HuH-7 (cell line): ENCODE measurements at places on chromosomes 3 and 15.

DNA sequence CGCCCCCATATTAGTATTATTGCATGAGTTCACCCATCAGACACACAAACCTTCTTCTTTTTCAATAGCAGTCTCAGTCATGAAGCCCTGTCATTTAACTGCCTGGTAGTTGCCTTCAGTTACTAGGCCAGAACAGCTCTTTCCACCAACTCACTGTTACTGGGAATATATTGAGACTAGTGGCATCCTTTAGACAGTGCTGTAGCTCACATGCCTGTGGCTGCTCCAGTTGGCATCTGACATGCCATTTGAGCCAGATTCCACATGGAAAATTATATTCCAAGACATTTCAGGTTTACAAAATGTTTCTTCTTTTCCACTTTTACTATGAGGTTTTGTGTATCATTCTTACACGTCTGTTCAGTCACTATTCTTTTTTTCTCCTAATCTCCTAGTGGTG, 146.1 kb downstream of the GHSR start:
- DNase-seq, result no peak

DNA sequence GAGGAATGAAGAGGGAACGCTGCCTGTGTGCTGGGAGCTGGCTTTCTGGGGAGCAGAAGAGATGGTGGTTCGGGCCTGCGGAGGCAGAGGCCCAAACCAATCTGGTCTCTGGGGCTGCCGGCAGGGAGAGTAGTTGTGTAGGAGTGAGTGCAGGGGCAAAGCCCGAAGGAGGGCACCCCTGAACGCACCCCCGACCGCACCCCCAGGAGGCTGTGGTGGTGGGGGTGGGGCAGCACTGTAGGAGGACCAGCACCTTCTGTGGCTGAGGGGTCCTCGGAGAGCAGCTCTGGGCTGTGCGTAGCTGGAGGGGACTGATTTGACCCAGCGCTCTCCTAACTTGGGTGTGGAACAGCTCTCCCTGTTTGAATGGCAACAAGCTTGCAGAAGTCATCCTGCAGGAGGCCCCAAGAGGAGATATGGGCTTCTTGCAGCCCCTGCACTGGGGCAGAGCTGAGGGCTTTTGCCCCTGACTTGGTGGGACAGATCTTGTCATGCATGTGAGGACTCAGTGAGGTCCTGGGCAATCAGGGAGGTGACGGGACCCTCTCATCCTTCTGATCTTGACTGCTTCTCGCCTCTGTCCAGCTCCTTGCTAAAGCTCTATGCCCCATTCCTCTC, 26.1 kb downstream of the C15orf39 start:
- DNase-seq, result no peak

- DNase-seq, result no peak
These were observed 16.4 kb upstream of the RTP2 start for GRCh38 chr3:187718802-187719201.

- DNase-seq, result no peak
These were observed 161.4 kb upstream of the RARB start for GRCh38 chr3:25266677-25267076.

DNA sequence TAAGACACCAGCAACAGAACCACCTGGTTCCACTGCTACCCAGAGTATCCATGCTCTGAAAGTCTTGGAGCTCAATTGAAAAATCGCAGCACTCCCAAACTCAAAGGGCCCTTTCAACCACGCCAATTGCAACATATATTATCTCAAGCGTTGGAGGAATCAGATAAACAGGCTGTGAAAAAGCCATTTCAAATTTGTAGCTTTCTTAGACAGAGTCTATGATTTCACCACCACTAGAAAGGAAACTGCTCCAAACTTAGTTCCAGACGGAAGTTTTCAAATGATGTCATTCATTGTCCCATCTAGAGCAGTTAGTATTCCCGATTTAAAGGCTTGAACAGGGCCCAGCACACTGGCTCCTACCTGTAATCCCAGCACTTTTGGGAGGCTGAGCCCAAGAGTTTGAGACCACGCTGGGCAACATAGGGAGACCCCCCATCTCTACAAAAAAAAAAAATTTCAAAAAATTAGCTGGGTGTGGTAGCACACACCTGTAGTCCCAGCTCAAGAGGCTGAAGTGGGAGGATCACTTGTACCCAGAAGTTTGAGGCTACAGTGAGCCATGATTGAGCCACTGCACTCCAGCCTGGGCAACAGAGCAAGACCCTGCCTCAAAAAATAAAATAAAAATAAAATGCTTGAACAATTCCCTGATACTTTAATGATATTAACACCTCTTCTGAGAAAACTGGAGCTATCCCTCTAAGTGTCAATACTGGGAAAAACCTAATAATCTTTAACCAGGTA, 16.8 kb downstream of the TNIK start:
- DNase-seq, result no peak

GRCh38 chr3:186152889-186153292, 44.0 kb upstream of the ETV5 start:
- no peak for DNase-seq

DNA sequence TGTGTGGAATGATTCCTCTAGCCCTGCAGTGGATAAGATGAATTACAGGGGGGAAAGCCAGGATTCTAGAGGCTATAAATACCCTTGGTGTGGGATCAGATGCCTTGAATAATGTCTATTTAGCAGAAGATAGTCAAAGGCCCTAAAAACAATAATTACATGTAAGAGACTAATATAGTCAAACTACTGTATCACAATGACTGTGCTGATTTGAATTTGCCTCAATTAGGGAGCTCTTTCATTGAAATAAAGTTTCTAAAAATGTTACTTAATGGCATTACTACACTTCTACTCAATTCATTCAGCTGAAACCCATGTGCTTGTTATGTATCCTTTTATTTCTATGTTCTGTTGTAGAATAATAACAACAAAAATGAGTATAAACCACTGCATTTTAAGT, 915.6 kb downstream of the TUSC7 start:
- DNase-seq, result no peak

DNA sequence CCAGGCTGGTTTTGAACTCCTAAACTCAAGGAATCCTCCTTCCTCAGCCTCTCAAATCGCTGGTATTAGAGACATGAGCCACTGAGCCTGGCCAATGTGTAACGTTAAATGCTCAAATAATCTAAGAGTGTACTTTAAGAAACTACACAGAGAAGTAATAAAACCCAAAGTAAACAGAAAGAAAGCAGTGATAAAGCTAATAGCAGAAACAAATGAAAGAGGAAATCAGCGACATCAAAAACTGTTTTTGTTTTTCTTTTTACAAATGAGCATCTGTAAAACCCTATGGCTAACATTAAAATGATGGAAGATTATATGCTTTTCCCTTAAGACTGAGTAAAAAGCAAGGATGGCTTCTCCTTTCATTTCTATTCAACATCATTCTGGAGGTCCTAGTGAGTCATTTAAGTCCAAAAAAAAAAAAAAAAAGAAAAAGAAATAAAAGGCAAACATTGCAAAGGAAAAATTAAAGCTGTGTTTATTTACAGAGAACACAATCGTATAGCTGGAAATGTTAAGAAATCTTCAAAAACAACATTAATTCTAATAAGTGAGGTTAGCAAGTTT, 36.8 kb upstream of the FNDC3B start:
- DNase-seq, result no peak

DNA sequence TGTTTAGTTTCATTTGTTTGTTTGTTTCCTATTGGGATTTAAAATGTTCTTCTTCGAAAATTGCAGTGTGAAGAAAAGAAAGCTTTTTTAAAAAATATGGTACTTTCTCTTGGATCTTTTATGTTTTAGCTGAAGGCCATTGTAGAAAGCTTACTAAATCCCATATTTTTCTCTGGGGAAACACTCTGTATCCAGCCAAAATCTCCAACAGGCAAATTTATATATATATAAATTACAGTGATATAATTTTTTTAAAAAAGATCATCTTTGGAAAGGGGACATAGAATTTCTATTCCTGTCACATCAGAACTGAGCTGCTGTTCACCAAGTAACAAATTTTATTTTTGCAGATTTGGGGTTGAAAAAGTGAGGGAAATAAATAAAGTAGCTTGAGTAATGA, 19.6 kb upstream of the EPHA3 start:
- no peak for DNase-seq

GRCh38 chr3:82685761-82686160, 924.3 kb upstream of the GBE1 start:
- DNase-seq, result no peak

DNA sequence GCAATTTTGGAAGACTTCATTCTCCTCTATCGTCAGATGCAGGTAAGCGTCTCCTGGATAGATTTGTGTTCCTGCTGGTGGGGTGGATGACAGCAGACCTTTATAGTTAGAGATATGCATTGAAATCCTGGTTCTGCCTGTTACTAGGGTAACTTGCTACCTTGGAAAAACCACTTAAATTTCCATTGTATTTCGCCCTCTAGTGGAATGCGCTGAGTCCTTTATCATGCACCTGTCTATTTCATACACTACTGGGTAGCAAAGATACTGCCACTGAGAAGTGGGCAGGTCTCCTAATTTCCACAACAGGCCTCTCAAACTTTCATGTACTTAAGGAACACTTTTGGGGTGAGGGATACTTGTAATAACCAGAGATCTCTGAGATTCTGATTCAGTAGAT, 209.5 kb upstream of the SUCLG2 start:
- DNase-seq, result peak; percentile 3

DNA sequence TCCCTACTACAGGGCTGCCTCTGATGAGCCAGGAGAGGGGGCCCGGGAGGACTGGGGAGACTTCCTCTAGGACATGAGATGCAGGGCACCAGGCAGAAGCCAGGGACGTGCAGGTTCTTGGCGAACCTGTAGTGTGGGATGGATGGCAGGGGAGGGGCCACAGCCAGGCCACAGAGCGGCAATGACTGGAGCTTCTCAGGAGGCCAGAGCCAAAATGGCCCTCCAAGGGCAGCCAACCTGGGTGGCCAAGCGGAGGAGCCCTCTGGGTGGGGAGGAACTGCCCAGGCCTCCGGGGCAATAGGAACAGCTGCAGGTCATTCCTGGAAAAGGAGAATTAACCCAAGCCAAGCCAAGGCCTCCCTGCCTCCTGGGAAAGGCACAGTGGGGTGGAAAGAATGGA, 224.5 kb downstream of the XXYLT1 start:
- DNase-seq, result no peak

DNA sequence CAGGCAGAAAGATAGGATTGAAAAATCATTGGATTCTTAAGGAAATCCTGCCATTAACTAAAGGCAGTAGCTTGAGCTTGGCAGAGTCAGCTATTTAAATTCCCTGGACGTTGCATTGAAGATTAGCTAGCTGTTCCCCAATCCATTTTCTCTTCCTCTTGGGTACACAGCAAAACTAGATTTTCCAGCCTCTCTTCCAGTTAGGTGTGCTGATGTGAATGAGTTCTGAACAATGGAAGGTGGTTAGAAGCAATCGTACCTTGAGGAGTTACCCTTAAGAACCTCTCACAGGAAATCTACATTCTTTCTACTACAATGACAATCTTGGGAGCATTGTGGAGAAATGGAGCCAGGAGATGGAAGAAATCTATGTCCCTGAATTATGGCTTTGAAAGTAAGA, 383.2 kb upstream of the TBL1XR1 start:
- no peak for DNase-seq

DNA sequence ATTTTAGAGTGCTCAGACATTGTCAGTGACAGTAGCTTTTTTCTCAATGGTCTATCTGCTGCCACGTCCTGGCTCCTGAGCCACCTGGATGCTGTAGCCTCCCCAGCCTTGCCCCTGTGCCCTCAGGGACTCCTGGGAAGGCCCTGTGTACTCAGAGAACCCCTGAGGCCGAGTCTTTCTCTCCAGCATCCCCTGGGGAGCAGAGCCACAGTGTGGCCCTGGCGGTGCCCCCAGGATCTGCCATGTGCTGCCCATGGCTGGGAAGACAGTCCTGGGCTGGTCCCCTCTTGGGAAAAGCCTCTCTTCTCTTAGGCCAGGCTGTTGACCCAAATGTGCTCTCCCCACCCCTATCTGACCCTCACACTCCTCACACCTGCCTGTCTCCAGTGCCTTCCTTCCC, 5.0 kb downstream of the MYD88 start:
- no peak for DNase-seq

DNA sequence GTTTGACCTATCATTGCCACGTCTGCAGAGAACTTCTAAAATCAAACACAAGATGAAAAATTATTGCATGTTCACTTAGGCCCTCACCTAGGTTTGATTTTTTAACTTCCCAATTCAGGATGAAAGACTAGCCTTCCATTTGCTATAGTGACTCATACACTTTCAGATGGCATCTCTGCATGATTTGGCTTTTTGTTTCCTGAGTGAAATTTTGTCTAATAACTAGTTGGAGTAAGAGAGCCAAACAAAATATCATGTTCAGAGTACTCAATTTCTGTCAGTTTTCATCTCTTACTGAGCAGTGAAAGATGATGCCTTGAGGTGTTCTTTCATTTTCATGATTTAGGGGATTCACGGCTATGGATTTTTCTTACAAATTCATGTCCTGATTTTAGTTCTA, 122.9 kb downstream of the NSUN3 start:
- no peak for DNase-seq

DNA sequence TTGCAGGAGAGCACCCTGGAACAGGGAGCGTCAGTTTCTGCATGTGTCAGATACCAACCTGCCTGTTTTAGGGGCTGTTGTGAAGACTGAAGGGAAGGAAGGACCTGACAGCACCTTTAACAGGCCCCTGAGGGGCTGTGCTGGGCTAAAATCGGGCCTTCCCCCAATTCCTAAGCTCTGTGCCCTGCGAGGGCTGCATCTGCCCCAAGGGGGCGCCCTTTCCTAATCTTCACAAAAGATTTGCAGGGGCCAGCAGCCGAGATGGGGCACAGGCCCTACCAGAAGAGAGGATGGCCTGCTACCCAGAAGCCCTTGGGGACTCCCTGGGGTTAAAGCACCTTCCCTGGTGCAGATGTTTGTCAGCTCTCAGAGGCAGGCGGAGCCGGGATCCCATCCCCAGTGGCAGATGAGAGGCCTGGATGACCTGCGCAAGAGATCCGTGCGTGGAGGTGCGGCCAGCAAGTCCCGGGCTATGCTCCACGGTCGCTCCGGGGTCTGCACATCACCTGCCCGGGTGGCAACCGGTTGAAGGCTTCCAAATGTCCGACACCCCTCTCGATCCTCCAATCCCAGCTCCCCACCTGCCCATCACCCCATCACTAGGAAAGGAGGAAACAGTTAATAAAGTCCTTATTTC, 53.6 kb downstream of the RHCG start:
- peak; percentile 83 for DNase-seq

DNA sequence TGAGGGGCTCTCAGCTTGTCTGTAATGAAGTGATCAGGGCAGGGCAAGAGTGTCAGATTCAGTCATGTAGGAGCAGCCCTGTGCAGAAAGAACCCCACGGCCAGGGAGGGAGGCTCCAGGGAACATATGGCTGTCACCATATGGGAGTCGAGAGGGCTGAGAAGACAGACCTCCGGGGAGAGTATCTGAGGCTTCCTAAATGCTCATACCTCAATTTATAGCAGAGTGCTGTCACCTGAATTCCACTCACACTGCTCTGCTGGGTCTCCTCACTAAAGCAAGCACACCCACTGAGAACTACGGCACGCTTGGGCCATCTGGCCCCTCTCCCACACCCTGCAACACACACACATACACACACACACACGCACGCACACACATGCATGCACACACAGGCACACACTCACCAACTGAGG, 92.3 kb upstream of the TJP1 start:
- DNase-seq, result no peak

- no peak for DNase-seq
These were observed 195.0 kb downstream of the RBMS3 start for GRCh38 chr3:29475854-29476253.

GRCh38 chr15:34334672-34335071, 2.9 kb downstream of the SLC12A6 start:
- no peak for DNase-seq

GRCh38 chr15:77892335-77892734, 185.2 kb downstream of the TBC1D2B start:
- DNase-seq, result no peak

GRCh38 chr3:82133070-82133606, 371.7 kb upstream of the GBE1 start:
- DNase-seq, result no peak
